NCI-H345 (cell line): ENCODE measurements at places on chromosomes 3 and 15.

GRCh38 chr3:8635631-8636030, 9.0 kb downstream of the SSUH2 start:
- no peak for DNase-seq

DNA sequence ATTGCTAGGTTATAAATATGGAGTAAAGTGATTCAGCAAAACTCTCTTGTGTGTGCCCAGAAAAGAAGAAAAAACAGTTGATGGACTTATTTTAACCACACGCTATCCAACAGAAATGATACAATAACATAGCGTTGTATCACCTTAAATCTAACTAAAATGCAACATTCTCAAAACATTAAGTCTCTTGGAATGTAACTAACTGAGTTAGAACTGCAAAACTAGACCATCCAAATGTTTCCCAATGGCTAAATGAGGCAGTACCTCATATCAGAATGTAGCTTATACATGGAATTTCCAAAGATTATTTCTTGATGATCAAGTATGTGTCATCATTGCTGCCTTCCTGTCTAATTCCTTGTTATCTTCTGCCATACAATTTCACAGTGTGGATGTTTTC, 187.9 kb downstream of the CNTN3 start:
- no peak for DNase-seq

GRCh38 chr3:50139718-50140423, 15.3 kb upstream of the SEMA3F start:
- DNase-seq = peak; percentile 42

DNA sequence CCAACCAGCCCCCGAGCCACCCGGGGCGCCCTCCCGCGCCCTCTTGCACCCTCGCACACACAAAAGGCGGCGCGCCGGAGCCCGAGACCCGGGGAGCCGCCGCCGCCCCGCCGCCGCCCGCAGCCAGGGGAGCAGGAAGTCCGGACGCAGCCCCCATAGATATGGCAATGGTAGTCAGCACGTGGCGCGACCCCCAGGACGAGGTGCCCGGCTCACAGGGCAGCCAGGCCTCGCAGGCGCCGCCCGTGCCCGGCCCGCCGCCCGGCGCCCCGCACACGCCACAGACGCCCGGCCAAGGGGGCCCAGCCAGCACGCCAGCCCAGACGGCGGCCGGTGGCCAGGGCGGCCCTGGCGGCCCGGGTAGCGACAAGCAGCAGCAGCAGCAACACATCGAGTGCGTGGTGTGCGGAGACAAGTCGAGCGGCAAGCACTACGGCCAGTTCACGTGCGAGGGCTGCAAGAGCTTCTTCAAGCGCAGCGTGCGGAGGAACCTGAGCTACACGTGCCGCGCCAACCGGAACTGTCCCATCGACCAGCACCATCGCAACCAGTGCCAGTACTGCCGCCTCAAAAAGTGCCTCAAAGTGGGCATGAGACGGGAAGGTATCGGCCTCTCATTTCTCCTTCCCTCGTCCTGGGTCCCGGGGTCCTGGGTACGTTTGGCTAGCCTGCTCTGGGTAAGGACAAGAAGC, 1.6 kb downstream of the NR2F2 start:
- DNase-seq = peak; percentile 50

DNA sequence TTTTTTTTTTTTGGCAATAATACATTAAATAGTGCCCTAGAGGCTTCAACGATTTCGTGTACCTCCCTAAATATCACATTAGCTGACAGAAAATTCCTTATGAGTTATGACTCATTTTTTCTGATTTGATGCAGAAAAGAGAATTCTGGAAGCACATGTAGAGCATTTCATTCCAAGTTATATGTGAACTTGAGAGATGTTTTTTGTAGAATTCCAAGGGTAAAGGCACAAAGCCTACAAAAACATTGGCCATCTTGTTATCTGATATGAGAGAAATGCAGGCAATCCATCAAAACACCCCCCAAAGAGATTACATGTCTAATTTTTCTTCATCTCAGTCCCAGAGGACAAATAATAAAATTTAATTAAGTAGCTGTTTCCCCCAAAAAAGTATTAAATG, 6.7 kb upstream of the PFN2 start:
- no peak for DNase-seq

DNA sequence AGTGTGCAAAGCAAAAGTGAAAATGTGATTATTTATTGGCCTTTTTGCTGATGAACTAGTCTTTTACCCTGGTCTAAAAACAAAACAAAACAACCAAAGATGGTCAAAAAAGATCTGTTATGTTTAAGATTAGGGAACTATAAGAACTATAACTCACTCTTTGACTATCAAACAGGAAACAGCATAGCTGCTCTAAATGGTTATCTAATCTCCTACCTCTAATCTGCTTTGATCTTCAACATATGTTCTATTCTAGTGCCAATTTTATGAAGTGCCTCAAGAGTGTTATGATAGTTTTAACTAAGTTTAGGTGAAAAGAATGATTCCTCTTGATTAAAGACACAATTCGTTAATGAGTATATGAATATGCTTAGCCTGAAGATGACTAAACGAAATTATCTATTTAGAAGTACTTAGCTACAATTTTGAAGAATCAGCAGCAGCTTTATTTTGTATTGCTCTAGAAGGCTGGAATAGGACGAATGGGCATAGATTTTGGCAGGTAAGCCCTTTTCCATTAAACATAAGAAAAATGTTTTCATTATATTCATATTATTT, 46.0 kb downstream of the SETD2 start:
- DNase-seq = no peak

GRCh38 chr3:43180027-43180426, 74.1 kb upstream of the POMGNT2 start:
- DNase-seq = no peak

- DNase-seq = no peak
Measured at GRCh38 chr3:53554559-53555067, 60.2 kb downstream of the CACNA1D start.

DNA sequence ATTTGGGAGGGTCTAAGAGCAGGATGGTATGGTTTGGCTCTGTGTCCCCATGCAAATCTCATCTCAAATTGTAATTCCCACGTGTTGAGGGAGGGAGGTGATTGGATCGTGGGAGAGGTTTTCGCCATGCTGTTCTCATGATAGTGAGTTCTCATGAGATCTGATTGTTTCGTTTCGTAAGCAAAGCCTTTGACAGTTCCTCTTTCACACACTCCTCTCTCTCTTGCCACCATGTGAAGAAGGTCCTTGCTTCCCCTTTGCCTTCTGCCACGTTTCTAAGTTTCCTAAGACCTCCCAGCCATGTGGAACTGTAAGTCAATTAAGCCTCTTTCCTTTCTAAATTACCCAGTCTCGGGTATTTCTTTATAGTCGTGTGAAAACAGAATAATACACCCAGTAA, 553.7 kb downstream of the TAFA4 start:
- no peak for DNase-seq

- DNase-seq = no peak
Measured at GRCh38 chr3:78483090-78483489, 1284.7 kb downstream of the ROBO1 start.

DNA sequence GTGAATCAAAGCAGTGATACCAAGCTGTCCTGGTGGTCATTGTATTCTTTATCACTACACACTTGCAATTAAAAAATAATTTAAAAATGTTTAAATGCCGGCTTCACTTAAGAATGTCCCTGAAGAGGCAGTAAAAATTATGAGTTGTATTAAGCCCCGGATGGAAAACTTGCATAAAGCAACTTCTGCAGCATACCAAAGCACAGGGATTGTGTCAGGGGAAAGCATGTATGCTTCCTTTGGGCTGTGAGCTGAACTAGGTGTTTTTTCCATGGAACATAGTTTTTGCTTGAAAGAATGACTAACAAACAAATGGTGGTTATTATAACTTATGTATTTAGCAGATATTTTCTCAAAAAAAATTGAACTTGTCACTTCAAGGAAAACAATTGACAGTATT, 143.1 kb downstream of the ARNT2 start:
- no peak for DNase-seq

DNA sequence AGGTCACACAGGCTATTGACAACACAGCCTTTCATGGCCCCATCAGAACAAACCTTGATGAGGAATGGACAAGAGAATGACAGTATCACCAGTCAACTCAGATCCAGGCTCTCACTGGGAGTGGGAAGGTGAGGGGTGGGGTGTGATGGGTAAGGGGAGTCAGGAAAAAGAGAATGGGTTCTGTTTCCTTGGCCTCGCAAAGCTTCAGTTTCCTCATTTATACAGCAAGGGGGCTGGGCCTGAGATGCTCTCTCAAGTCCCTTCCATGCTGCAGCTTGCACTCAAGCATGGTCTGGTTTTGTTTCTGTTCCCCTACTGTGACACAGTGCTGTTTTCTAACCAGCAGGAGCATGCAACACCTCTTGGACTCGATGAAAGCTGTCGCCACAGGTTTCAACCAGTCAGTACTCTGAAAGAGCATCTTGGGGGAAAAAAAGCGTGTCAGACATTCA, 65.7 kb upstream of the IL12A start:
- DNase-seq = peak; percentile 0

DNA sequence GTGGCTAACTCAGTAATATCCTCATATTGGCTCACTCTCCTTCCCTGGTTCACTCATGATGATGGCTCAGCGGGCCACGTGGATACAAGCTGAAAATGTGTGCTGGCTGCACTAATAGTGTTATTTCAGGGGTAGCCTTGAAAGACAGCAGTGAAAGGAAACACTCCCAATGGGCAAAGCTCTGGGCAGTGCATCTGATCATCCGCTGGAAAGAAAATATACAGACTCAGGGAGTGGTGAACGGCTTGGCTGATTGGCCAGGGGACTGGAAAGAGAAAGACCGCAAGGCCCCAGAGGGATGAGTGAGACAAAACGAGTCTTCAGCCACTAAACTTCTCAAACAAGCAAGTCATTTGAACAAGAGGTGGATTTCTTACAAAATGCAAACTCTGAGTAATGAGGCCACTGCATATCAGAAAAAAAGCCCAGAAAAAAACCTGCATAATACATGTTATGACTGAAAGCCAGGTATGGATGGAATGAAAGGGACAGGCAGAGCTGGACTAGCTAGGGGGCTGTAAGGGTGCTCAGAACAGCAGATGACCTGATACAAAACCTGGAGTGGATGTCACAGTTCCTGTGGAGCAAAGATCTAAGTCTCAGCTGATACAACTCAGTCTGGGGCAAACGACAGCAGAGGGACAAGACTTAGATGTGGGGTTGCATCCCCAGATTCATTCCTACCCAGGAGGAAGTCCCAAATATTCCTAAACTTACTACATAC, 33.3 kb downstream of the CMTM6 start:
- DNase-seq = no peak

DNA sequence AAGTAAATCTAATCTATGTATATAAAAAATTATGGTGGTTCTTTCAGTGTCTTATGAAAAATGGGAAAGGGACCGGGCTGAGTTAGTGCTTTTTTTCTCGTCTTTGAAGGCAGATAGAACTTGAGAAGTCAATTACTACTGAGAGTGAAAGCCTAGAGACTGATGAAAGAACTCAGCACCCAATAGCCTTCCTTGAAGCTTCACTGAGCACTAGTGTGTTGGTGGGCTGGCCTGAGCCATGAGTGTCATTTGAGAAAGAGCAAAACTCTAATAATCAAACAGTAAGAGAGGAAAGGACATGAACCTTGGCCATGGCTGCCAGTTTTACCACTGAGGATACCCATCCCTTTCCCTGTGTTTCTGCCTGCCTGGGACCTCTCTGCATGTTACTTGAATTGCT, 428.3 kb upstream of the RASGRP1 start:
- no peak for DNase-seq

DNA sequence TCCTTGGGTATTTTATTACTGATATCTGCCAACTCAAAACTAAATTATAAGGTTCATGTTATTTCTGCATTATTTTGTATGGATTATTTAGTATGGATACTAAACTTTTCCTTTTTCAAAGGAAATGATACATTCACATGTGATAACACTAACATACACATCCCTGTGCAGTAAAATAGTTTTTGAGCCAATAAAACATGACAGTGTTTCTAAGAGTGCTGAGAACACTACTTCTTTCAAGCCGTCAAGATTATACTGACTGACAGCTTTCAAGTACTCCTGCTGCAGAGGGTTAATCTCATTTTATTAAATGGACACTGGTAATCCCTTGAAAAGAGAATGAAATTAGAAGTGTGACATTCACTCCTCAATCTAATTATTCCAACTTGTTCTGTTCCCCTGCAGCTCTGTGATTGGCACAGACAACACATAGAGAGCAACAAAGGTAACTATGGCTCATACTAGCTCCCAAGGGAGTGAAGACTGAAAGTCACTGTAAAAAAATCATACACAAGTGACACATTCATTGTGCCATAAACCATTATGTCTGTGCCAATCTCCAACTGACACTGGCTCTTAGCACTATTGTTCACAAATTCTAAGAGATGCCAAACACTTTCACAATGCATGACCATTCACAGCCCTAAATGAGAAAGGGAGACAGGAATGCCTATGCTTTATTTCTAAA, 468.6 kb downstream of the SHQ1 start:
- peak; percentile 78 for DNase-seq
